NCI-H1105 (cell line): ENCODE measurements at places on chromosomes 4 and X.

- DNase-seq: no peak
These were observed 164.8 kb upstream of the ZIC3 start for GRCh38 chrX:137401092-137401491.

GRCh38 chr4:90189178-90189577 is 62.0 kb downstream of the CCSER1 start:
- no peak for DNase-seq

DNA sequence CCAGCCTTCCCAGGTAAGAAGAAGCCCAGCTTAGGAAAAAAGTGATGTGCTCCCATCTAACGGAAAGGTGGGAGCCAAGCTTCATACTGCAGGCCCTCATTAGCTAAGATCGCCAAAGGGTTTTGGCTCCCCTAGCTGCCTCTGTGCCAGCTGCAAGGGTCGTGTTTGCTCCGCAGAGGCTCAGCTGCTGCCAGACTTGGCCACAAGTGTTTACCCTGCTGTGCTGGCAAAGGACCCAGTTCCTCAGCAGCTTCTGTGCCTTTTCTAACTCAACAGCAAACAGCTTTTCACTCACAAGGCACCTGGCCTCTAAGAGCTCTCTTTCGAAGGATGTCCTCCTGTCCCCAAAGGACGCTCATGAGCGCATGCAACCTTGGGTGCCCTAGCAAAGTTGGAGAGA is 12.2 kb upstream of the VMA21 start:
- DNase-seq: peak; percentile 85

DNA sequence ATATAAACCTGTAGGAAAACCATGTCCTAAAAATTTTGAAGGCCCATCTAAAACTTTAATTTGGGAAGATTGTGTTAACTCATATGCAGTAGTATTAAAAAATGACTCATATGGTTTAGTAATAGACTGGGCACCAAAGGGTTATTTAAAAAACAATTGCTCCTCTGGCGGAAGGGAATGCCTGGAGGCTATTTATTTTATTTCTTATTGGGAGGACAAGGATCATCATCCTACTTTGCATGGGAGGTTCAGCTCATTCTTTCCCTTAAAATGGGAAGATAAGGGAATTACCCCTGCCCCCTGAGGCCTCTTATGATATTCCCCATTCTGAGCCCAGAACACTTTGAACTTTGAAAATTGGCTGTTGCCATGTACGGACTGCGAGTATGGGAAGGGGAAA is 29.7 kb upstream of the MGST2 start:
- no peak for DNase-seq

DNA sequence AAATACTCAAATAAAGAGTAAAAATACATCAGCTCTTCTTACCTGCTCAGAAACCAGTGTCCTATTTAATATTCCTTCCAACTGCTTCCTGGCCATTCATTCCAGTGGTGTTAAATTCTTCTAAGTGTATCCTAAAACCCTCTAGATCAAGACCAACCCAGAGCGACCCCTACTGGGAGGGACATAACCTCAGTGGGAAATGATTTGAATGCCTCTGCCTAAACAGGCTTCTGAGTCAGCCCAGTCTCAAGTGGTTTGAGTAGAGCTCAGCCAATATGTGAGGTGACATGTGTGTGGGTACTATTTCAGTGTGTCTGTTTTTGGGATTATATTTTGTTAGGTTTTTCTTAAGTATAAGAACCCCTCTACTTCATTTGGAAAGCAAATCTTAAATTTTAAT is 133.6 kb upstream of the ARHGEF9 start:
- no peak for DNase-seq

DNA sequence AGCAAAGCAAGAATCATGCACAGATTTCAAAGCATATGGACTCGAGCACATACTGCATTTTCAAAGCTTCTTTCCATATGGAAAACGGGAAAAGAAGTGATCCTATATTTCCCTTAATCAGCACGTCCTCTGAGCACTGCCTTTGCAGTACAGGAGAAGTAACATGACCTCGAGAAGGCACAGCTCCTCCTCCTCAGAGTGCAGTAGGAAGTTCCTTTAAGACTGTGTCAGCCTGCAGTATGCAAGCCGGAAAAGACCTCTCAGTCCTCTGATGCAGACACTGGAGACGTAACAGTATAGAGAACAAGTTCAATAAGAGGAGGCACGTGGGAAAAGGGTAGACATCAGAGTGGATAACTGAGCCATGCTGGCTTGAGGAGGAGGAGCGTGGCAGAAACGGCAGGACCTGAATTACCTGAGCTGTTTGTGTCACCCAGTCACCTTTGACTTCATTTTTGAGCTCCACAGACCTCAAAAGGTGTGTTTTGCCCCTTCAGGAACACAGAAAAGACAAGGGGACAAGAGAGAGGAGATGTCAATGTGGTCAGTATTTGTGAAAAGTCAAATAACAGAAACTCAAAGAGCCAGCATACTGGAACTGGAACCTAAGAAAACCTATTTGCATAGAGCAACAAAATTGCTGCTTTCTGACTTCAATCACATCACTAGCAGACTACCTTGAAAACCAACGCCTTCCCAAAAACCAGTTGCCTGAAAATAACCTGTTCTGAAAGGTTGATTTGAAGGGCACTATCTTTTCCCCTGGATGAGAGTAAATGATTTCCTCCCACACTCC is 20.8 kb downstream of the IRF2 start:
- no peak for DNase-seq

- no peak for DNase-seq
These were observed 485.6 kb upstream of the GALNT7 start for GRCh38 chr4:172683021-172683420.

DNA sequence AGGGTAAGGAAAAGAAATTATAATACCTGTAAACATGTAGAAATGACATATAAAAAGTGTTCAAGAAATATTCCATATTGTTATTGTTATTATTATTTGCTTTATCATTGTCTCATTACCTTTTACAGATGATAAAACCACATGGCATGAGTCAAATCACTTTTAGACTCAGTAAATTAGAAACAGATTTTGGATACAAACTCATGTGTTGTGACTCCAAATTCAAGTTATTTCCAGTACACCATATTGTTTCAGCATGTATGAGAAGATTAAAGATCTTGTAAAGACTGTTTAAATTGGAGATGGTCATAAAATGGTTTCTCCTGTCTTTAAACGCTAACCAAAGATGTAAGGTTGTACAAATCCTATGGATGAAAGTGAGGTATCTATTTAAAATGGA is 18.1 kb downstream of the PPP1R2C start:
- DNase-seq: no peak

GRCh38 chr4:148793221-148793620 is 351.0 kb upstream of the NR3C2 start:
- DNase-seq: no peak

DNA sequence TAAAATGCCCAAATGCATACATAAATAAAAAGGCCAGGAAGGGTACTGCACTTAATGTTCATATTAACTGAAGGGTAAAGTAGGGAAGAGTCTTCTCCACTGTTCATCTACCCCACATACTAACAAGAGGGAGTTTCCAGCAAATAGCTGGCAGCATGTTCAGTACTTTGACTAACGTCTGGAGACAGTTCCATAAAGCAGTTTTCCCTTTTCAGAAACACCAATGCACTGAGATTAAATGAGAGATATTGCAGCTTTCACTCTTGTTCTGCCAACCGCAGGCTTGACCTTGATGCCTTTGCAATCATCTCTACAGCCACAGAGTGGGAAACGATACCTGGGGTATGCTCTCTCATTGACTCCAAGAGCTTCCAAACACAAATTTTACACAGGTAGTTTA is 2123.1 kb upstream of the TENM3 start:
- DNase-seq: no peak

GRCh38 chr4:183825346-183825745 is 79.8 kb upstream of the STOX2 start:
- DNase-seq: no peak

DNA sequence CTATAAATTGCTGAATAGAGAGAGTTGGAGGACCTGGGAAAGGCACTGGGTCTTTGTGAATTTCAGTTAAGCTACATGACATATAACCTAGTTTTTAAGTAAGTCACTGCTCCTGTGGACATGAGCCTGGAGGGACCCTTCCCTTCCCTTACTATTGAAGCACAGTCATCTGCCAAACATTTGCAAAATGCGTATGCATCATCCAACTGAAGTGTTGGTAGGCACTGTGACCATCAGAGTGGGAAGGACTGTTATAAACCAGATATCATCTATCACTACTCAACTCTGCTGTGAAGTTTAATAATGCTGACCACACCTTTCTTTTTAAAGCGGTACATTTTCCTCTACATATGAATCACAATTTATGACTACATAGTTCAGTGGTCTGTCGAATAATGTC is 5.2 kb downstream of the GABRA3 start:
- no peak for DNase-seq

- DNase-seq: no peak
These were observed 315.4 kb downstream of the PPP3CA start for GRCh38 chr4:101031971-101032370.

DNA sequence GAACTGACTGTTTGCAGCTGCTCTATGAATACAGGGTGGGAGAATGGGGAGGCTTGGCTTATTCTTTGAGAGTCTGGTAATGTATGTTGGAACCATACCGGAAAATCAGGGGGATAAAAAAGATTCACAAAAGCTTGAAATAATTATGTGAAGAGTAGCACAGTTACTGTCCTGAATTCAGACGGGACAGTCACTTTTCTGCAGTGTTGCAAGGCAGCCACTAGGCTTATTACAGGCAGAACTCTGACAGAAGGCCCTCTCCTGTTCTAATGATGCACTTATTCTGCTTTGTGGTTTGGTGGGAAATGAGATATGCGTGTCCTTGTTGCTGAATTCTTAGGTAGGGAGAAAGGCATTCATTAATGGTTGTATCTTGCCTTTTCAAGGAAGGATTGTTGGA is 37.2 kb downstream of the GUCY1B1 start:
- DNase-seq: no peak

GRCh38 chr4:21795091-21795490 is 153.5 kb downstream of the KCNIP4 start:
- no peak for DNase-seq

GRCh38 chr4:151852202-151852601 is 91.4 kb upstream of the GATB start:
- DNase-seq: no peak

DNA sequence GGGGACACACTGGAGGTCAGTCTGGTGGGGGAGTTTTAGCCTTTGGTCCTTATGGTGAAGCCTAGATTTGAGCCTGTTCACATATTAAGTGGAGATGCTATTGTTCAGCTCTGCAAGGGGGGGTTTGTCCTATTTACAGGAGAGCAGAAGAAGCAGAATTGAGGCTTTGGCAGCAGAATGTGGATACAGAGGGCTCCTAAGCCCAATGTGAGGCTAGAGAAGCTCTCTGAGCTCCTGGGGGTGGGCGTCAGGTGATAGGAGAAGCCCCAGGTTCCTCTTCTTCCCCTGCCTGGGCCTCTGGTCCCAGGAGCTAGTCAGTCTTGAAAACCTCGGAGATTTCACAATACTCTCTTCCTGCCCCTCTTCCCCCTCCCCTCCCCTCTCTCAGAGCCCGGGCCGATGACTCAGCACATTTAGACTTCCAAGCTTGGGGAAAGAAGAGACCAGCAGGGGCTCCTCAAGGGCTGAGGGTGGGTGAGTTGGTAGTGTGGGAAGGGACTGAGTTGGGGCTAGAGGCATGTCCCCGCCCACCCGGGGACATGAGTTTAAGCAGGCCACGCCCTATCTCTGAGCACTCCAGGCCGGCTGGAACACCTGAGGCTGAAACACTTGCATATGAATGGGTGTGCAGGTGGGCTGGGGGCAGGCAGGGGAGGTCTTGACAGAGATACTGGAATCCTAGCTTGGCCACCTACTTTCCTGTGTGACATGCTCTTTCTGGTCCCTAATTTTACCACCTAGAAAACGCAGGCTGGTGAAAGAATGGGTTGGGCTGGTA is 3.4 kb downstream of the TFE3 start:
- DNase-seq: no peak

DNA sequence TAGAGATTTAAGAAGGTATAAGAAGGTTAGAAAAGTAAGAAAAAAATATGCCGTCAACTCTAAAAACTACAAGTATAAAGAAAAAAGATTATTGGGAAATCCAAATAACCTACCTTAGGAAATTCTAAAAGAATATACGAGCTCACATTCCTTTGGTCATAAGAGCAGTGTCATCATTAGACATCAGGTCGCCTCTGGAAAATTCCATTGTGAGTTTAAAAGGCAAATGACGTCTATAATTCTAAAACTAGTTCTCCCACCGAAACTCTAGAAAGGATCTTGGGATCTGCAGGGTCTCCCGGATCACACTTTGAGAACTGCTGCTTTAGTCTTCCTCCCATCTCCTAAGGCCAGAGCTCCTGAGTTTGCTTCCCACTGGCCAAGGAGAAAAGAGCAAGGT is 518 bp upstream of the SAT1 start:
- DNase-seq: no peak

GRCh38 chrX:123803331-123803983 is 56.4 kb upstream of the XIAP start:
- peak; percentile 80 for DNase-seq

- DNase-seq: no peak
These were observed 12.7 kb downstream of the ADAM29 start for GRCh38 chr4:174930895-174931294.

- DNase-seq: no peak
These were observed 171.6 kb upstream of the MAP3K15 start for GRCh38 chrX:19686876-19687275.

DNA sequence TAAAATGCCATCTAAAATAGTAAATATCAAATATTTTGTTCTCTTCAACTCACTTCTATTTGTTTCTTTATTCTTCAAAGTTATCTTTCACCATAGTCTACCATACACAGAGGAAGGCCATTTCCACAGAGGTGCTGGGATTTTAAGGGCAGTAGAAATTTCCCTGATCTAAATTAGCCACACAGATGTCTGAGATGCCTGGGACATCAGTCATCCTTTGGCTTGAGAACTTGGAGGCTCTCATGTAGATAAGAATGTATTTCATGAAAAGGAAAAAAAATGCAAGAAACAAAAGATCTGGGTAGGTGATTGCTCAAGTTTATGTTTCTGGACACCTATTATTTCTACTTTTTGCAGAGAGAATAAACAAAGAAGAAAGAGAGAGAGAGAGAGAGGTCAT is 1008.2 kb downstream of the NLGN4X start:
- DNase-seq: no peak

DNA sequence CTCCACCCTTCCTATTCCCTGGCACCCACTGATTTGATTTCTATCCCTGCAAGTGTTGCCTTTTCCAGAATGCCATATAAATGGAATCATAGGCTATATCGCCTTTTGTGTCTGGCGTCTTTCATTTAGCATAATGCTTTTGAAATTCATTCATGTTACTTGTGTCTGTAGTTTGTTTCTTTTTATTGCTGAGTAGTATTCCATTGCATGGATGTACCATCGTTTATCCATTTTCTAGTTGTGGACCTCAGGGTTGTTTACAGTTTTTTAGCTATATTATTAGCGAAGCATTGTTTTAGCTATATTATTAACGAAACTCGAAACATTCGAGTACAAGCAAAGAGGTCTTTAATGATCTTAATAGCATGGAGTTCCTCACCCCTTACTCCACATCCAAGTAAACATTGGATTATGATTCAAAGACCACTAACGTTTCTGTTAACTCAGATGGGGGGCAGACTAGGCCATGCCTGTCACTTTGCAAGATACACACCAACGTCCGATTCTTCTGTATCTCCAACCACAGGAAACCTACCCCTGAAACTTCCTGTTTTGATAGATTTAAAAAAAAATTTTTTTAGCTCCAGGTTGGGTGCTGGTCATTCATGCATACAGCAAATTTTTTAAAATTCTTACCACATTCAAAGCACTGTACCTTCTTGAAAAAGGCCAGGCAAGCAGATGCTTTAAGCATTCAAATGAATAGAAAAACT is 1.1 kb downstream of the DCK start:
- DNase-seq: no peak

GRCh38 chr4:121112530-121112929 is 40.2 kb upstream of the NDNF start:
- DNase-seq: no peak

GRCh38 chr4:165763640-165764039 is 109.4 kb upstream of the TLL1 start:
- DNase-seq: no peak
